Eye (tissue), 1 donor: ENCODE measurements at places on chromosomes 5 and 9.

- DNase-seq, result no peak
Measured at GRCh38 chr5:127170918-127171600, 97.8 kb upstream of the C5orf63 start.

DNA sequence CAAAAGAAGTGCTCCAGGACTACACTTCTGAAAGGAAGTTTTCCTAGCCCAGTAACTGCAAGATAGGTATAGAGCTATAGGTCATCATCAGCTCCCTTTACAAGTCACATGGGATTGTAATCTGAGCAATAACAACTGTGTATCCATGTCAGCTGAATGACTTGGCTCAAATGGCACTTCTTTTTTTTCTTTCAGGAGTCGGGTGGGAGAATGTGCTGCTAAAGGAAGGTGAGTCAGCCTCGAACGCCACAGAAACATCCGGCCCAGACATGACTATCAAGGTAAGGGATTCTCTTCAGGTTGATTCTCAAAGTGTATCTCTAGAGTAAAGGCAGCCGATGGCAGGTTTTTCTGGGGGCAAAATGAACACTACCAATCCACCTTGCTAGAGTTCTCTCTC lies 192.2 kb downstream of the C9orf152 start:
- no peak for DNase-seq

DNA sequence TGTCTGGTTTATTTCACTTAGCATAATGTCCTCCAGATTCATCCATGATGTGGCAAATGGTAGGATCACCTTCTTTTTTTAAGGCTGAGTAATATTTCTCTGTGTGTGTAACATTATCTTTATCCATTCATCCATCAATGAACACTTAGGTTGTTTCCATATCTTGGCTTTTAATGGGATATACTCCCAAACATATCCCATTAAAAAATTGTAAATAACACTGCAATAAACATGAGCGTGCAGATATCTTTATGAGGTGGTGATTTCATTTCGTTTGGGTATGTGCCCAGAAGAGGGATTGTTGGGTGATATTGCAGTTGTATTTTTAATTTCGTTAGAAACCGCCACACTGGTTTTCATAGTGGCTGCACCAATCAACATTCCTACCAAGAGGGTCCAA lies 36.2 kb upstream of the UGCG start:
- DNase-seq, result no peak

- no peak for DNase-seq
Measured at GRCh38 chr5:94551858-94552257, 66.5 kb downstream of the KIAA0825 start.
